Left kidney (tissue), 8 donors: ENCODE measurements at places on chromosomes 12 and 14.

DNA sequence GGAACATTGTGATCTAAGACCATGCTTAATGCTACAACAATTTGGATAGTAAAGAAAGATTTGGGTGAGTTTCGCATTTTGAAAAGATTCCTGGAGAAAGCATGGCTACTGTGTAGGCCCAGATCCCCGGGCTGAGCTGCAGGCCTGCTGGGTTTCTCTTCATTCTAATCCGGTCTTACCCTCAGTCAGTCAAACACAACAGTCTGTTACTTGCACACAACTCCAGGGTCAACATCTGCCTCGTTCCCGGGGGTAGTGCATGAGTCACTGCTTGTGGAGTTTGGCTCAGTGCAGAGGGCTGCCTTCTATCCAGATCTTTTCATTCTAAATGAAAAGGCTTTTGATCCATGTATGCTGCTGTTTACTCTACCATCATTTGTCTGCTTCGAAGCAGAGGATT lies 60.4 kb upstream of the SEL1L start:
- no peak for DNase-seq

DNA sequence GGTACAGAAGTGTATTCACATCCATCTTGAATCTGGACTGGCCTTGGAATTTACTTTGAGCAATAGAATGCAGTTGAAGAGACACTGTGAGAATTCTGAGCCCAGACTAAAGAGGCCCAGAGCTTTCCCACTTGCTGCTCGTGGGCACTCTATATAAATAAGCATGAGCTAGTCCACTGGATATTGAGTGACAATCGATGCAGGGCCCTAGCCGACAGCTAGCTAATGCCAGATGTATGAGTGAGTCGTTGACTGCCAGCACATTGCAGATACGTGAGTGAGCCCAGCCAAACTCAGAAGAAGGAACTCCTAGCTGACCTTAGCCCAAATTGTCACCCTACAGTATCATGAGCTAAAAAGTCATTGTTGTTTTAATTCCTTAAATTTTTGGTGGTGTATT lies 24.9 kb downstream of the NAV3 start:
- no peak for DNase-seq

- no peak for DNase-seq
Measured at GRCh38 chr12:58481811-58482210, 438.5 kb downstream of the LRIG3 start.

GRCh38 chr14:92702441-92702918 lies 45.9 kb downstream of the LGMN start:
- DNase-seq: no peak

- DNase-seq: no peak
Measured at GRCh38 chr14:92294506-92294905, 28.5 kb upstream of the SLC24A4 start.

- no peak for DNase-seq
Measured at GRCh38 chr14:102574281-102575159, 17.9 kb upstream of the RCOR1 start.

DNA sequence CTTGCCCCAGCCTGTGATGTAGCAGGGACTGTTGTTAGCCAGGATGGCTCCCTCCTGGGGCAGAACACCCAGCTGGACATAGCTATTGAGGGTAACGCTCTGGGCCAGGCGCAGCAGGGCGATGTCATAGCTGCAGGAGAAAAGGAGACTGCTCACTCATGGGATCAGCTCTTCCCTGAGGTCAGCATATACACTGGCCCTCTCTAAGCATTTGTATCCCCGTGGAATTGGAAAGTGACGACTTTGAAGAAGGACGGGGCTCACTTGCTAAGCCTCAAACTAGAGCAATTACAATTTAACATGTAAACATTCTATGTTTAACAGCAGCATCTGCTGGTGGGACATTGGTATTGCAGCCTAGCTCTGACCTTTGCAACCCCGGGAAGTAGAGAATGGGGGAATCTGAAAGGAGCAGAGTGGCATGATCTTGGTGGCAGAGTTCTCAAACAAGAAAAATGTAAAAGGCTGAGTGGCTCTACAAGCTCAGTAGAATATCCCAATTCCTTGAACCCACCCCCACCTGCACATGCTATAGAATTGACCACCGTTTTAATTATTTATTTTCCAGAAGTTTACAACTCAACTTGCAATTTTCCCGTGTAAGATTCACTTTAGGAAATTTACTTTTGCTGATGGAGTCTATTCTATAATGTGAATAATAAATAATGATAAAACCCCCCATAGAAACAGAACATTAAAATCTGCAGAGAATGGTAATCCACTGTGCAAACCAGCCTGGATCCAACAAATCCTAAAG lies 5.0 kb downstream of the CELA1 start:
- DNase-seq: peak; percentile 72

DNA sequence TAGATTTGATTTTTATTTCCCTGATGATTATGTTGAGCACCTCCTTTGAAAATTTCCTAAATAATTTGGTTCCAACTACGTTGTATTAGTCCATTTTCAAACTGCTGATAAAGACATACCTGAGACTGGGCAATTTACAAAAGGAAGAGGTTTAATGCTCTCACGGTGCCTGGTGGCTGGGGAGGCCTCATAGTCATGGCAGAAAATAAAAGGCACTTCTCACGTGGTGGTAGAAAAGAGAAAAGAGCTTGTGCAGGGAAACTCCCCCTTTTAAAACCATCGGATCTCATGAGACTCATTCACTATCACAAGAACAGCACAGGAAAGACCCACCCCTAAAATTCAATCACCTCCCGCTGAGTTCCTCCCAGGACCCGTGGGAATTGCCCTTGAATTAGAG lies 372.3 kb downstream of the RPL10L start:
- DNase-seq: no peak

DNA sequence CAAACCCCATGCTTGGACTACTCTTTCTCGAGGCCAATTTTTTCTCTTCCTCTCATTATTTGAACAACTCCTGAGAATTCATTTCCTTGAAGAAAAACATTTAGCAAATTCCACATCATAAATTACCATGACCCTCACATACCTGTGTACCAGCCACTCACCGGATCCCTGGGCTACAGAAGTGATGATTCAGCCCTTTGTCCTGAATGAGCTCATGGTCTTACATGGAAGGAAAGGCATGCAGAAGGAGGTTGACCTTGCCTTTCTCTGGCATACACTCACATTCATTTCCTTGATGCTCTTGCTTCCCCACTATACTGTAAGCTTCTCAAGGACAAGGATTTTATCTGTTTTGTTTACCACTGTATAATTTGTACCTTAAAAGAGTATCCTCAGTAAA lies 191.5 kb downstream of the SLC5A8 start:
- peak; percentile 24 for DNase-seq

DNA sequence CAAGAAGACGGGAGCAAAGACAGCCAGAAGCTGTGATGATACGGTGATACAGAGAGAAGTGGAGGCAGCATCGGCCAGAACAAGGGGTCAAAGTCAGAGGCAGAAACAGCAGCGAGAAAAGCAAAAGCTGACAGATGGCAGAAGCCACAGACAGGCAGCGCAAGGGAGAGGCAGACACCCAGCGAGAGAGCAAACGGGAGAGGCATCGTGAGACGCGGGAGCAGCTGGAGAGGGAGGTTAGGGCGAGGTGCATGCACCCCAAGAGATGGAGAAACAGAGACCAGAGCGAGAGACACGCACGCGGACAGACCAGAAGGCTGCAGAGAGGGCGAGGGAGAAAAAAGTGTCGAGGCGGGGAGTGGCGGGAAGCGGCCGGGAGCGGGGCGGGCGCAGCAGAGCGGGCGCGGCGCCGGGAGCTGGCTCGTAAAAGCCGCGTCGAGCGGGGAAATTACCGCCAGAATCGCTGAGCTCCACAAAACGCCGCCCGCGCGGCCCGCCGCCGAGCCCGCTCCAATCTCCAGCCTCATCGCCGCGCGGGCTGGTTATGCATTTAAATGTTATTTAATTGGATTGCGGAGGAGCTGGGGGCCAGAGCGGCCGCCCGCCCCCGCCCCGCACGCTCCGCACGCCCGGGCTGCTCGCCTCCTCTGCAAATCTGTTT lies 15.6 kb downstream of the SMUG1 start:
- no peak for DNase-seq

DNA sequence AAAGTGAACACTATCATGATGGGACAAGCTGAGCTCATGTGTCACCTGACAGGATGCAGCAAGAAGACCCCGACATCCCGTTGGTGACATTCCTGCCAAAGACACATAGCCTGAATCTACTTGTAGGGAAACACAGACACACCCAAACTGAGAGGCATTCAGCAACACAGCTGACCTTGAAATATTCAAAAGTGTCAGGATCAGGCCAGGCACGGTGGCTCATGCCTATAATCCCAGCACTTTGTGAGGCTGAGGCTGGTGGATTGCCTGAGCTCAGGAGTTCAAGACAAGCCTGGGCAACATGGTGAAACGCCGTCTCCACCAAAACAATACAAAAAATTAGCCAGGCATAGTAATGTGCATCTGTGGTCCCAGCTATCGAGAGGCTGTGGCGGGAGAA lies 232.0 kb upstream of the PLXNC1 start:
- DNase-seq: no peak

GRCh38 chr12:94597268-94597667 lies 53.1 kb downstream of the TMCC3 start:
- DNase-seq: no peak

DNA sequence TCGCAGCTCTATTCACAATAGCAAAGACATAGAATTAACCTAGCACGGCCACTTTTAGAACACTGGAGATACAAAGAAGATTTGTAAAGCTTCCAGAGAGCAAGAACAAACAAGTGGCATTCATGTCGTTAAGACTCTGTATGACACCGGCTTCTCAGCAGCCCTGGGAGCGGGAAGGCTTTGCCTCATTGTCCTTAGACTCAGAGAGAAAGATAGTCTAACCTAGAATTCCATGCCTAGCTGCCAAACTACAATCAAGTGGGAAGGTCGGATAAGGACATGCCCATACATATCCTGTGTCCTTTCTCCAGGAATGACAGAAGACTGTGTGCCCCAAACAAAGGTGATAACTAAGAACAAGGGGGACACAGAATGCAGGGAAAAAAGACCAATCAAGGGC lies 1038.3 kb downstream of the BCL11B start:
- no peak for DNase-seq

DNA sequence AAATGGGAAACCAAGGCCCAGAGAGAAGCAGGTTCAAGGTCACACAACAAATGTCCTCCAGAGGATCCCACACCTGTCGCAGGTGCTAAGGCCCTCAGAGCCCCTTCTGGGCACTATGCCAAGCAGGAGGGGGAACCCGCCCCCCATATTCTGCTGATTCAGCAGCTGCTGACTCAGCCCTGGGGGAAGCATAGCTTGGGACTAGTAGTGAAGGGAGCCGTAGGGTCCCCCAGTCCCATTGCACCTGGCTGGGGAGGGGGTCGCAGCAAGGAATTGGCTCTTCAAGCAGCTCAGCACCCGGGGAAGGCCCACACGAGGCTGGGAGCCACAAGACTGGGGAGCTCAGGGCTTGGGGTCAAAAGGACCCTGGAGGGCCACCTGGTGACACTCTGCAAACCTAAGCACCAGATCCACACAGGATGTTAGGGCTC lies 1.0 kb downstream of the RASAL1 start:
- DNase-seq: no peak

- DNase-seq: no peak
Measured at GRCh38 chr14:106209755-106210154, 683.4 kb downstream of the TMEM121 start.

- DNase-seq: no peak
Measured at GRCh38 chr14:55470025-55470424, 29.6 kb upstream of the TBPL2 start.

DNA sequence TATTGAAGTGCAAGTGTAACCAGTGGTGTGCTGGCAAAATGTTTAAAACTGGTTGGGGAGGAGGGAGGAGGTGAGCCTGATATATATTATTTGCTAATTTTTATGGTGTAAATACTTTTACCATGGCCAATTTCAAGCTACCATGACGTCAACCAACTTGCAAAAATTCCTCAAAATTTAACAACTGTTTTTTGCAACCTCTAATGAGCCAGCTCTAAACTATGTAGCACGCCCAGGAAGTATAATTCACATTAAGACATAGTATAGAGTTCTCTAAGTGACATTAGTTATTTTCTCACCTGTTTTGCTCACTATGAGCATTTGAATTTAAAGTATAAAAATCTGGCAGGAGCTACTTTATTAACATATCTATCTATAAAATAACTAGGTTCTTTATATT lies 41.4 kb downstream of the ATL1 start:
- DNase-seq: no peak

DNA sequence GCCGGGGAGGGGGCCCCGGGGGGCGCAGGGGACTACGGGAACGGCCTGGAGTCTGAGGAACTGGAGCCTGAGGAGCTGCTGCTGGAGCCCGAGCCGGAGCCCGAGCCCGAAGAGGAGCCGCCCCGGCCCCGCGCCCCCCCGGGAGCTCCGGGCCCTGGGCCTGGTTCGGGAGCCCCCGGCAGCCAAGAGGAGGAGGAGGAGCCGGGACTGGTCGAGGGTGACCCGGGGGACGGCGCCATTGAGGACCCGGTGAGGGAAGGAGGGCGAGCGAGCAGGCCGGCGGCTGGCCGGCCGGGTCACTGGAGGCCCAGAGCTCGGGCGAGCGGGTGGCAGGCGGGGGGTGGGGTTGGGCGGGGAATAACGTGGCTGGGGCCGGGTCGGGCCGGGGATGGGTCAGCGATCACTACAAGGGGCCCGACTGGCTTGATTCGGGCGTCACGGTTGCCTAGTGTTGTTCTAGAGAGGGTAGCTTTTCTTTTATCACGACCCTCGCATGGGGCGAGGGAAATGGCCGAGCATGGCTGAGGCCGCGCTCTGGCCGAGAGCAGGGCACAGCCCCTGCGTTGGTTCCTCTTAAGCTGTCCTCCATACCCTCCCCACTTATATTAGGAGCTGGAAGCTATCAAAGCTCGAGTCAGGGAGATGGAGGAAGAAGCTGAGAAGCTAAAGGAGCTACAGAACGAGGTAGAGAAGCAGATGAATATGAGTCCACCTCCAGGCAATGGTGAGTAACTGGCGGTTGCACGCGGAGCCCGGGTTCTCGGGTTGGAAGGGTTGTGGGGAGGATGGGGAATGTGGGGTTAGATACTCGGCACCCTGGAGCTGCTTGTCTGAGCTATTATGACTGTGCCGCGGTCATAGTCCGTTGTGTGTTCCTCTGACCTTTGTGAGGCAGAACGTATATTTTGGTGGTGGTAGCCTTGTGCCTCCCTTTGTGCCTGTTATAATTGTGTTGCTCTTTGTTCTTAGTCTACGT lies 603 bp downstream of the PABPN1 start:
- peak; percentile 33 for DNase-seq

GRCh38 chr12:3098436-3098835 lies 21.3 kb downstream of the TSPAN9 start:
- no peak for DNase-seq
